Fibroblast of skin of scalp (primary cell): ENCODE measurements at places on chromosomes 16 and 17.

- DNase-seq: no peak
Measured at GRCh38 chr17:11515901-11516300, 82.4 kb upstream of the DNAH9 start.

- no peak for DNase-seq
Measured at GRCh38 chr16:89621698-89622409, 8.4 kb downstream of the DPEP1 start.

DNA sequence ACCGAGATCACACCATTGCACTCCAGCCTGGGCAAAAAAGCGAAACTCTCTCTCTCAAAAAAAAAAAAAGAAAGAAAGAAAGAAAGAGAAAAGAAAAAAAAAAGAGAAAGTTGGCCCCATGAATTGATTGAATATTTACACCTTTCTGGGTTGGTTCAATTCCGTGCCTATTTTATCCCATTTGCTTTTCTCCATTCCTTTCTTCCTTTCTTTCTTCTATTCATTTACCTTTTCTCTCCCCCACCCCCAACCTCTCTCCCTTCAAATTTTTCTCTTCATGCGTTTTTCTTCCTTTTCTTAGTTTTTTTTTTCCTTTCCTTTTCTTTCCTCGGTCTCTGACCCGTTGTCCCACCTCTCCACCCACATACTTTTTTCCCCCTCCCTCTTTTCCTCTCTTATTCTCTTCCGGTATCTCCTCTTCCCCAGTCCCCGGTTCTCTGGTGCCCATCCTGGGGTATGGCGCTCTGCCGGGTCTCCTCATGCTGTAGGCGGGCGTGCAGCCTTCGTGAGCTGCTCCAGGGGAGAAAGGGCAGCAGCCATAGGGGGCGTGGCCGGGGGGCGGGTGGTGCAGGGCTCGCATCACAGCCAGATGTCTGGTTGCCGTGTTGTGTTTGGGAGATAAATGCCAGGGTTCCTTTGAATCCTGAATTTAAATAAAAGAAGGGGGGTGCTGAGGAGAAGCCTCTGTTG, 5.3 kb upstream of the COL1A1 start:
- peak; percentile 78 for DNase-seq

DNA sequence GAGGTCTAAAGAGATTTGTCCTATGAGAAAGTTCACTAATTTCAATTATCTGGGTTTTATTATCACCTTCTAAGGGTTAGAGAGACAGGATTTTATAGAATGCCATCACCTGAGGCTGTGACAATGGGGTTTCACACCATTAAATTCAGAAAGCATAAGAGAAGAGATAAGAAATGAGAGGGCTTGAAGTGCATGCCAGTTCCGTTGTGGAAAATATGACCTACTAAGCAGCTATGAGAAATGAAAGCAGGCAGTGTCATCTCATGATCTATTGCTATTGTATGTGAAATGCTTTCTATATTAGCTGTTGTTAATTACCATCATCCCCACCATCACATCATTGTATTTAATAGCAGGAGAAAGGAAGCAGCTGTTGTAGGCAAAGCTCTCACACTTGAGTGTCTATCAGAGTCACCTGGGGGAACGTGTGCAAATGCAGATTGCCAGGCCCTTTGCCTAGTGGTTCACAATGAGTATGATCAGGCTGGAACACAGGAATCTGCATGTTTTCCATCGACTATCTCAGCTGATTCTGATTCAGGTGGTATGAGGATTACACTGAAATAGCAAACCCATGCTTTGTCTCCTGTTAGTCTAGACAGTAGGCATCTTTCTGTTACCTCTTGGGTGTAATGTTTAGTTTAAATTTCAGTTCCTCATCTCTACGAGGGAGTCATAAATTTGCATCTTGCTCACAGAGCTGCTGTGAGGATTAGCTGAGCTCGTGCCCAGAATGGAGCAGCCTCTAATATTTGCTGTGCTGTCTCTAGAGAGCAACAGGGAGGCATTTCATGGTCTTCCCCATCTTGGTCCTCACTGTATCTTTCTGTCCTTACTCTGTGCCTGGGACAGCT, 256.4 kb downstream of the CDH13 start:
- no peak for DNase-seq

GRCh38 chr17:6356562-6356961, 78.4 kb downstream of the AIPL1 start:
- no peak for DNase-seq

- peak; percentile 75 for DNase-seq
Measured at GRCh38 chr16:5905935-5906334, 808.3 kb upstream of the EEF2KMT start.

DNA sequence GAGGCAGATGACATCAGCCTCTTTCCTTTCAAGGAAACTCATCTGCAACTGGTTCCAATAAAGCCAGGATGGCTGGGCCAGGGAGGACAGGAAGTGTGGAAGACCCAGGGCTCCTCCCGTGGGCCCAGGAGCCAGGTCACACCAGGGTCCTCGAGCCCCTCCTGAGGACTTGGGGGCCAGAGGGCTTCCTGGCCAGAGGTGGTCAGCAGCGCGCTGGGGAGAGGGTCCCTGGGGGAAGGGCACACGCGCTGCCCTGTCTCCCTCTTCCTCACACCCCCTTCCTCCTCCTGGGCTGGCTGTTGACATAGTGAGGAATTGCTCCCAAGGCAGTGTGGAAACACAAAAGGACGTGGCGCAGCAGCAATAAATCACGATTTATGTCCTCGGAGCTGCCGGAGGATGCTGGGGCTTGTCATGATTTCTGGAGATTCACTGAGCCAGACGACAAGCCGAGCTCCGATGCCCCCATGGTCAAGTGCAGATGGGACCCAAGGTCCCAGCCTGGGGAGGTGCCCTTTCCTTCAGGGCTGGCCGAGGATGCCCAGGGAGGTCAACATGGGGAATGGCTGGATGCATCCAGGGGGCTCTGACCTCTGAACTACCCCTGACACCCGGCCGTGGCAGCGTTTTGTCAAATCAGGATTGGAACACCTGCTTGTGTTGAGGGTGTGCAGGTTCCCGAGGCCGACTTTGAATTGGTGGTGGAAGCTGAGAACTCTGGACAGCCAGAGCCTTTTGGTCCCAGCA, 152.6 kb downstream of the IRF8 start:
- no peak for DNase-seq

DNA sequence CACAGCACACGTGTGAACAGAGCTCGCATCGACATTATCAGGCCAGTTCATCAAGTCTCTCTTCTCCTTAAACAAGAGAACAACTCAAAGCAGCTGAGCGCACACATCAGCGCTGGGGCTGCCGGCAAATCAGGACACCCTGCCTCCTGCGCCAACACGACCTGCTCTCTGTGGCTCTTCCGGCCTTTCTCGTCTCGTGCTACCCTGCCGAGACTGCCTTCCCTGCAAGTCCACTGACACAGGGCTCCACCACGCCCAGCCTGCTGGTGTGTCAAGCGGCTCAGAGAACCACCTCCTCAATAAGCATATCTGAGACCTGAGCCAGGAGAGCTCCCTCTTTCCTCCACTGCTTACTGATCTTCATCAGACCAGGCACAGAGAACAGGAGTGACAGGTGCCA, 96.9 kb downstream of the ZNF778 start:
- DNase-seq: no peak

DNA sequence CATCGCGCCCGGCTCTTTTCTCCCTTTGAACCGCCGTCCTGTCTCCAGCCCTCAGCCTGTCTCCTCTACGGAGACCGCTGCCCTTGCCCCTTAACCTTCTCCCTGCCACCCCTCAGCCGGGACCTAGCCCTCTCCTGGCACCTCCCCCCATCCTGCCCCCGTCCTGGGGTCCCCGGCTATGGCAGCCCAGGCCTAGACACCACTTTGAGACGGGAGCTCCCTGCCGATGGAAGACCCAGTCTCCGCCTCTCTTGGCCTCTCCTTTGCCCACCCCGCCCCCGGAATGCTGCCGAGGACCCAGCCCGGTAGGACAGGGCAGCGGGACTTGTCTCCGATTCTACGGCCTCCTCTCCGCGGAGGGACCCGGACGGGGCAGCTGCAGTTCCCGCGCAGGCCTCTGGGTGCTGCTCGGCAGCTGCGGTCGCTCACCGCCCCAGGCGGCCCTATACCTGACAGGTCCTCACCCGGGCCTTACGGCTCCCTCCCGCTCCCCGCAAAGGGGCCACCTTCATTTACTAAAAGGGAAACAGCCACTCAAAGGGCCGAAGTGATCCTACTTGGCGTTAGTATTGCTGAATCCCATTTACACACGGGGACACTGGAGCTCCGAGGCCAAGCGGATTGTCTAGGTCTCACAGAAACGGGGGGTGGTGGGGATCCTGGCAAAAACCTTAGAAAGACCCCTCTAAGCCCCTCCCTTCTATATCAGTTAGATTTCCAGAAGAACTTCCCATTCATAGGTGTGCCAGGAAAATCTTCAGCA, 32.6 kb upstream of the TAC4 start:
- DNase-seq: peak; percentile 60

GRCh38 chr16:85029408-85029784, 1.8 kb downstream of the KIAA0513 start:
- DNase-seq: peak; percentile 27

GRCh38 chr16:87826798-87827587, 42.3 kb downstream of the SLC7A5 start:
- peak; percentile 46 for DNase-seq

DNA sequence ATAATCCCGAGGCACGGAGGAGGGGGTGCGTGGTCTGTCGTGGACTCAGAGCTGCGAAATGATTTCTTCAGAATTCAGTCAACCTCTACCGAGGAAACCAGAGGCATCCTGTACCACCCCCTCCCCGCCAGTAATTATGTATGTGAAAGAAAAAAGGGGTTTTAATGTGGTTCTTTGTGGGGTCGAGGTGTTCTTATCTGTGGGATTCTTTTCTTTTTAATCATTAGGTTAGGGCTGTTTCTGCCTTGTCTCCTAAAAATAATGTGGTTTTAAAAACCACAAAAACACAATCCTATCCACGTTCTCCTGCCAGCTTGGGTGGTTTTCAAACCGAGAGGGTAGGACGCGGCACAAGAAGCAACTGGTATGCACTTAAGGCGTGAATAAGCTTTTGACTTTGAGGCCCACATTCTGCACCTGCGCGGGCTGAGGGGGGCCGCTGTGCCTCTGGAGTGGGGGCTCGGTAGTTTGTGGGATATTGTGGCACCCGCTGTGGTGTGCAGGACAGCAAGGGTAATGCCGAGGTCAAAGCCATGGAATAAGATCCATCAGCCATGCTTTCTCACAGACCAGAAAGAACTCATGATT, 1.0 kb downstream of the SLC47A1 start:
- no peak for DNase-seq

- DNase-seq: no peak
Measured at GRCh38 chr16:60214311-60214710, 1480.2 kb upstream of the GOT2 start.

GRCh38 chr16:27169511-27170071, 33.7 kb upstream of the KDM8 start:
- peak; percentile 74 for DNase-seq

GRCh38 chr16:70523743-70524398, at the start of gene SF3B3:
SF3B3 (plus strand) TSS chr16:70523816; CDS start chr16:70526657, 2,841 bp downstream.
- DNase-seq: no peak

GRCh38 chr17:64622931-64623654, 39.0 kb downstream of the SMURF2 start:
- DNase-seq: peak; percentile 77

- DNase-seq: no peak
Measured at GRCh38 chr16:28823291-28823872, 583 bp downstream of the ATXN2L start.

GRCh38 chr16:84027625-84028024, 15.0 kb downstream of the SLC38A8 start:
- DNase-seq: no peak

GRCh38 chr16:70572050-70572925, 48.7 kb downstream of the SF3B3 start:
- peak; percentile 62 for DNase-seq

DNA sequence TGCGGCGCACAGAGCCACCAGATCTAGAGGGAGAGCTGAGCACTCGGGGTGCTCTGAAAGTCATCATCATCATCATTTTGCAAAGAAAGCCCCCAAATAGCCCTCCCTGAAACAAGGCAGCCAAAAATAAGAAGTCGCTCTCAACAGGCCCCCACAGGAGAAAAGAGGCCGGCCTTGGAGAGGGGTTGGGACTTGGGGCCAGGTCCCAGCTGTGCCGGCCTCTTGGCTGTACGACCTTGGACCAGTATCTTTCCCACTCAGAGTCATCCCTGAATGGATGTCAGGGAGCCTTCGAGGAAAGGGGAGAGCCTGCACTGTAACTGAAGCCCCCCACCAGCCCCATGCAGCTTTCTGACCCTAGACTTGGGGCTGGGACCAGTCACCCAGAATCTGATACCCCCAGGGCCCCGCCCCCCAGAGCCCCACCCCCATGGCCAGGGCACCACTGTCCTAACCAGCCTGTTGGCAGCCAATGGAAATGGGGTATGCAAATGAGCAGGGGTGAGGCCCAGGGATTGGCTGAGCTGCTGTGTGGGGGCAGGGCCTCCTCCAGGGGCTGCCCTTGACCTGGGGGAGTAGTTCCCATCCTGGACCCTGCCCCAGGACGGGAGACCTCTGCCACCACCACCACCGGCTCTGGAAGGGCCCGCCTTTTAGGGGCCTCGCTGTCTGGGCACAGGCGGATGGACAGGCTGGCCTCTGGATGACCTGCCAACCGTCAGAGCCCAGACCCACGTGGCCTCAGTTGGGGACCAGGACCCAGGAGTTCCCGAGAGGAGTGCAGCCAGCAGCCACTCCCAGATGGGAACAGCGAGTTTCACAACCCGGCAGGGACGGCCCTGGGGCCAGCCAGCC, 15.4 kb downstream of the ZFPM1 start:
- DNase-seq: peak; percentile 58

DNA sequence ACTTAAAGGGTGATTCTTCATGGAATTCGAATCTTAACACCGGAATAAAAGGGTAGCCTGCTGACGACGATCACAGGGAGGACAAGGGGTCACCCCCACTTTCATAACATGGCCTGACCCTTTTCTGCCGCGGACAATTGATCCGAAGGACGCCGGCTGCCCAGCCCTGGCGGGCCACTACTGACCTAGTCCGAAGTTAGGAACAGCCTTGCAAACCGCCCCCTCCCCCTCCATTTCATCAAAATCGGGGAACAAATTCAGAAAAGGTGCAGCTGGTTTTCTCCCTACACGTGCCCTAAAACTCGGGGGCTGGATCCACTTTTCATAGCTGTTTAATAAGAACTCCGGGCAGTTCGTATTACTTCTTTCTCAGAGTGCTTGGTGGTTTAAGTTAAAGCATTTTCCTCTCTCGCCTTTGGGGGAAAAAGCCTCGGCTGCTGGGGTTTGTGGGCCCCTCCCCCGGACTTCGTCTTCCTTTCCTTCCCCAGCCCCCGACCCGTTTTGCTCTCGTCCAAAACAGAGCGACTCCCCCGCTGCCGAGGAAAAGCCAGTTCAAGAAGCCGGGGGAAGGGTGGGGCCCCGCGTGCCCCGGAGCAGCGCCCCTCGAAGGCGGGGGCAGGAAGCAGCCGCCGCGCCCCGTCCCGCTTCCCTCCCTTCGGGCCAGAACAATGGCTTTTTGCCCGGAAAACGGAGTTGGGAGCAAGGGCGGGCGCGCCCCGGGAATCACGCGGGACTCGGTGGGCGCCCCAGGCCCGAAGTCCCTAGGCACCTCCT, 641 bp upstream of the CBX2 start:
- DNase-seq: peak; percentile 73
